Activated naive CD4-positive, alpha-beta T cell treated with Interleukin-2 at 50 U/mL for 16 hours (primary cell): ENCODE measurements at places on chromosomes 4 and X.

GRCh38 chr4:166318810-166319525 is 445.9 kb downstream of the TLL1 start:
- no peak for DNase-seq

DNA sequence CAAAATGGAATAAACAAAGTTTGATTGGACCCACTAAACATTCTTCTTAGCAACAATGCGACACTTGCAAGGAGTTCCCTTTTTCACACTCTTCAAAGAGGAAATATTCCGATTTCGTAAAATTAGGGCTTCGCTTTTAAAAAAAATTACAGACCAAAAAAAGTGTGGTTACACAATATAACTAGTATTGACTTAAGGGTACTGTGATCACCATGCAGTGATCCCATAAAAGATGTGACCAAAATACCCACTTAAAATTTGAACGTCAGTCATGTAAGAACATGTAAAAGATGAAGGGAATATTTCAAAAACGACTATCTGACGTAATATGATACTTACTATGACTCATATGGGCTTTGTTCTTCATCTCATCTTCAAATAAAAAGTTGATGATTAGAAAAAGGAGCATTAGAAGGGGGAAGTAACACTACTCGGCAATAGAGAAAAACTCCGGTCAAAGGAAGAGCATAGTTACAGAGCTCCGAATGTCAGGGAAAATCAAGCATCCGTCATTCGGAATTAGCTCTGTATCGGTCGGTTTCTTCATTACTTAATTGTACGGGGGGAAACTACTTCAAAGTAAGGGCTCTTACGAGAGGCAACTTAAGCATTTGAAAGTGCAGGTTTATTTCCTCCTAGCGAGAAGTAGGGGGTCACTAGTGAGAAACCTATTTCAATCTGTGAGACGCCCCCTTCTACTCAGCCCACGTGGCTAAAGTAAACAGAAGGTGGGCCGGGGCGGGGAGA is 1.3 kb upstream of the TET2 start:
- no peak for DNase-seq

DNA sequence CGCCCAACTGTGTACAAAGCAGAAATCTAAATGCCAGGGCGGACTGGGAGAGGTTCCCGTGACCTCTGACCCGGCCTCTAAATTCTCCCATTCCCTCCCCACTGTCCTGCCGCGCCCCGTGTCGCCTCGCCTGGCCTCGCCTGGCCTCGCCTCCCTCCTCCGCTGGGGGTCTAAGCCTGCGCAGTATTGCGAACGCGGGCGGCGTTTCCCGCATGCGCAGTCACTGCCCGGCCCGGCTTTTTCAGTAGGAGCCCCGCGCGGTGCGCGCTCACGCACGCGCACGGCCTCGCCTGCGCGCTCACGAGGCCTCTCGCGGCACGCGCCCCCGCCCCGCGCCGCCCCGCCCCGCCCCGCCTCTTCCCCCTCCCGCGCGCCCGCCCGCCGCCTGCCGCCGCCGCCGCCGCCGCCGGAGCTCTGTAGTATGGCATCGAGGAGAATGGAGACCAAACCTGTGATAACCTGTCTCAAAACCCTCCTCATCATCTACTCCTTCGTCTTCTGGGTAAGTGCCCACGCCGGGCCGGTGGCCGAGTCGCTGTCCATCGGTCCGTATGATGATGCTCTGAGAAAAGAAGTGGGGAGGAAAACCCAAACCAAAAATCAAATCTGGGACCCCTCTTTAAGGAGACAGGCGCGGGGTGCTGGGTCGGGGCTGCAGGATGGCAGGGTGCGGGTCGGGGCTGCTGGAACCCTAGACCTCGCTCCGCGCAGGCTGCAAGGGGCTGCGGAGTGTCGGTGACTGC is at the start of gene TSPAN7:
Gene TSPAN7 (plus strand): TSS at position 417 of the 743 bp plus-strand sequence. CDS start 5 bp downstream, at position 422.
- peak; percentile 78 for DNase-seq

GRCh38 chr4:81314196-81314896 is 99.3 kb upstream of the PRKG2 start:
- no peak for DNase-seq

DNA sequence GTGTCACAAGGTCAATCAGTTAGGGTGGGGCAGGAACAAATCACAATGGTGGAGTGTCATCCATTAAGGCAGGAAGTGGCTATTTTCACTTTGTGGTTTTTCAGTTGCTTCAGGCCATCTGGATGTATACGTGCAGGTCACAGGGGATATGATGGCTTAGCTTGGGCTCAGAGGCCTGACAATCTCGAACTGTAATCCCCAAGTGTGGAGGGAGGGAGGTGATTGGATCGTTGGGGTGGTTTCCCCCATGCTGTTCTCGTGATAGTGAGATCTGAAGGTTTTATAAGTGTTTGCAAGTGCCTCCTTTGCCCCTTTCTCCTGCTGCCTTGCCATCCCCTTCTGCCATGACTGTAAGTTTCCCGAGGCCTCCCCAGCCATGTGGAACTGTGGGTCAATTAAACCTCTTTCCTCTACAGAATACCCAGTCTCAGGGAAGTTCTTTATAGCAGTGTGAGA is 36.7 kb upstream of the STS start:
- DNase-seq, result no peak

- DNase-seq, result no peak
Measured at GRCh38 chr4:168499241-168499640, 2.4 kb downstream of the PALLD start.

- no peak for DNase-seq
Measured at GRCh38 chr4:145199051-145199716, 18.8 kb upstream of the OTUD4 start.

DNA sequence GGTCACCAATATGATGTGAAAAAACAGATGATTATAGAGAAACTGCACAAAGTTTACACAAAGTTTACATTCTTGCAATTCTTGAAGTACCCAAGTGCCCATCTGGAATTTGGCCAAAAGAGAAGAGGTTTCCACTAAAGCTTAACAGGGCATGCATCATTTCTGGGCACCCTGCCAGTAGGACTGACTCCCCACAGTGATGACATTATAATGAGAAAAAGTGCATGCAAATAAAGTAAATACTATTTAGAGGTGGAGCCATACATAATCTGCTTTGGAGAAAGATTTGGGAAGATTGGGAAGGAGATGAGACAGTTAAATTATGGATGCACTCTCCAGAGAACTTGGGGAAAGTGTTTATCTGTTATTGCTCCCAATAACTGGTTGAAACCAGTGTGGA is 93.7 kb upstream of the TRPC3 start:
- no peak for DNase-seq

GRCh38 chr4:188015025-188015940 is 19.7 kb downstream of the ZFP42 start:
- DNase-seq, result no peak

- no peak for DNase-seq
Measured at GRCh38 chr4:24763631-24764297, 31.6 kb upstream of the SOD3 start.

DNA sequence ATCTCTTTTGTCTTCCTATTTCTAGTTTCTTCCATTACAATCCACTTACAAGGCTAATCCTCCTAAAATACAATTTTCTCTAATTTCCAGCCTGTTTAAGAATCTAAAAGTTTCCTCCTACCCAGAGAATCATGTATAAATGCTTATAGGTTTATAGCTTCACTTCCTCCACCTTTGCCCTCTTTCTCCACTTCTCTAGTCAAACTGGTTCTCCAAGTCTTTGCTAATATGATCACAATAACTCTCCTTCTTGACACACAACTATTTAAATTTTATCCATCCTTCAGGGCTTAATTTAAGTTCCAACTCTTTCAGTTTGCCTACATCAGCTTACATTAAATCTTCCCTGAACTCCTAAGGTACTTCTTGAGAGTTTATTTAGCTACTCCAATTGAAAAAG is 69.2 kb downstream of the RPS6KA6 start:
- DNase-seq, result no peak

GRCh38 chrX:78517124-78517523 is 142.0 kb downstream of the RTL3 start:
- peak; percentile 60 for DNase-seq

- DNase-seq, result no peak
Measured at GRCh38 chr4:187726485-187726884, 269.1 kb upstream of the ZFP42 start.

GRCh38 chr4:147801820-147802219 is 69.9 kb downstream of the ARHGAP10 start:
- DNase-seq, result no peak

DNA sequence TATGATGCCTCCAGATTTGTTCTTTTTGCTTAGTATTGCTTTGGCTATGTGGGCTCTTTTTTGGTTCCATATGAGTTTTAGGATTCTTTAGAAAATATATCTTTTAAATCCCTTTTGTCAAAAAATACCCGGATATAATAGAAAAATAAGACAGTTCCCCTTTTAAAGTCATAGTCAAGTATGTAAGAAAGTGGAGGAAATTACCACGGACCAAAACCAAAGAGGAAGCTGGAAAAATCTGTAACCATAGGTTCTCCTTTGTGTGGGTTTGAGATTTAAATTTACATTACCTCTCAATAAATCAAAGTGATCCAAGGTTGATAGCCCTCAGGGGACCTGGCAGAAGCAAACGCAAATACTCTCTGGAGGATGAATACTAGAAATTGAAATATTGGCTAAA is 58.3 kb upstream of the PACRGL start:
- DNase-seq, result no peak

DNA sequence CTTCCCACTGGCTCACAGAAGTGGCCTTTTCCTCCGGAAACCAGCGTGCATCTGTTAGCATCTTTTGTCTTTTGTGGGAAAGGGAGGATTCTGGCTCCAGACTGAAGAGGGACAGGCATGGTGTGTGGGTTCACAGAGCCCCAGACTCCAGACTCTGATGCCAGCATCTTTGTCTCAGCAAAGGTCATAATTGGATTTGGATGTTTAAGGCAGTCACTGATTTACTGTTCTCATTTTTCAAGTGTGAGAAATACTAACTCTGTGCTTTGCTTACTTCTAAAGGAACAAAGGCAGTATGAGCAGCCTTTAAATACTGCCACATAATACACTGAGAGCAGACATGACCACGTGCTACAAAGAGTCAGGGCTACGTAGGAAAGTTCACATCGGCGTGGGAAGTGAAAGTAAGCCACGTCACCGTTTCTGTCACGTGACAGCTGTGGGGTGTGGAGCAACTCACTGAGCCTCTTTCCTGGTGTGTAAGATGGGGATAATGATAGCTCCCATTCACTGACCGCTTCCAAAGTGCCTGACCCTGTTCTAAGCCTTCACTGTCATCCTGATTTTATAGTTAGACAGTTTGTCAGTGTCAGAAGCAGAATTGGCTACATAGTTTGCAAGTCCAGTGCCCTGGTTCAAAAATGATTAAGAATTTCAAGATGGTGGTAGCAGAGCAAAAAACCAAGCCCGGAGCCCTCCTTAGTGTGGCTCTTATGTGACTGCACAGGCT is 24.8 kb upstream of the TMSB4X start:
- DNase-seq, result peak; percentile 89

DNA sequence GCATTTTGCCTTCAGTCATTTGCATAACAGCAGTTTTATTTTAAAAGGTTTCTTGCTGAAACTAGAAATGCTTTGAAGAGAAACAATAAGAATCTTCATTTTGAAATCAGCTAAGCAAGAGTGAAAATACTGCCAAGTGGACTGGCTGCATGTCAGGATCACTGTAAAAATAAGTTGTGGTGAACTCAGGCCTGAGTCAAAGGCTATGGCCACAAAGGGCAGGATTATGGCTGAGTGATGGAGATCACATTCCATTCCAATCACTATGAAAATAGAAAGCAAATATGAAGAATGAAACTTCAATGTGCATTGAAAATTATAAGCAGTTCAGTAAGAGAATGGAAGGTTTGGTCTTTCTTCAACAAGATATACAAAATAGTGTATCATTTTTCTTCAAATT is 224.5 kb downstream of the PCDH18 start:
- DNase-seq, result no peak

DNA sequence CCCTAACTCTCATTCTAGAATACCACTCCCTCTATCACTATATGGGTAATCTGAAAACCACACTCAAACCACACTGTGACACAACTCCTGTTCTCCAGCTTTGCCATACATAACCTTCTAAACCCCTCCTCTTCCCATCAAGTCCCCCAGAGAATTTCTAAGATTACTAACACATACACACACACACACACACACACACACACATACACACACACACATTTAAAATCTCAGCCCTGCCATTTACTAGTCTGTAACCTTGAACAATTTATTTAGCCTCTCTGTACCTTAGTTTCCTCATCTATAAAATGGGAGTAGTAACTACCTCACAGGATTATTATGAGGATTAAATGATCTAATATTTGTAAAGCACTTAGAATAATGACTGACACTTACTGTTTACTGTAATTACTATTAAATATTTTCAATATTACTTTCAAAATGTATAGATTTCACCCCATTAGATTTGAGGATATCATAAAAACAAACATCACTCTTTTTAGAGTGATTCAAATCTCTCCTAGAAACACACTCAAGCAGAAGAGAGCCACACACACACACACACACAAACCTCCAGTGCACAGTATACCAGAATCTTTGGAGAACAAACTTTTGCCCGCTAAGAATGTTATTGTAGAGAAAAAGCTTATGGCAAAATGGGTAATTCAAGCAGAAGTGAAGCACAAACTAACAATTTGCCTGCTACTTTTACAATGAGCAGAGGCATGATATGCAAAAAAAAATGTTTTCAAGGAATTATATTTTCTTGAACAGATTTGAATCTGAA is 3.8 kb downstream of the ANKRD50 start:
- DNase-seq, result no peak

GRCh38 chrX:48903290-48903689 is 5.6 kb downstream of the PQBP1 start:
- no peak for DNase-seq

- no peak for DNase-seq
Measured at GRCh38 chrX:10467793-10468192, 152.6 kb downstream of the MID1 start.

DNA sequence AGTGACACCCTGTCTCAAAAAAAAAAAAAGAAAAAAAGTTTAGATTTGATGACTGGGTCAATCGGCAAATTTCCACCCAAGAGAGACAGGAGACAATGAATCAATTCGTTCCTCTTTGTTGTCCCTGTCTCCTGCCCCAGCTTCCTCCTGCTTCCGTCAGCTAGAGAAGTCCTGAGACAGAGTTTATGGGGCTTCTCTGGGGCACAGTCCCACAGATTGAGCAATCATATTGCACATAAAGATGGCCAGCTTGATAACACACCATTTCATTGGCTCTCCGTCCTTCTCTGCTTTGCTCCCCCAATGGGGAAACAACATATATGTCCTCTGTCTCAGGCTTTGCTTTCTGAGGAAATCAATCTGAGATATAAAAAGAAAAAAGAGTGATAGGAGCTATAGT is 78.4 kb upstream of the FUNDC1 start:
- DNase-seq, result no peak

GRCh38 chr4:147396105-147396504 is 84.8 kb upstream of the EDNRA start:
- DNase-seq, result no peak

DNA sequence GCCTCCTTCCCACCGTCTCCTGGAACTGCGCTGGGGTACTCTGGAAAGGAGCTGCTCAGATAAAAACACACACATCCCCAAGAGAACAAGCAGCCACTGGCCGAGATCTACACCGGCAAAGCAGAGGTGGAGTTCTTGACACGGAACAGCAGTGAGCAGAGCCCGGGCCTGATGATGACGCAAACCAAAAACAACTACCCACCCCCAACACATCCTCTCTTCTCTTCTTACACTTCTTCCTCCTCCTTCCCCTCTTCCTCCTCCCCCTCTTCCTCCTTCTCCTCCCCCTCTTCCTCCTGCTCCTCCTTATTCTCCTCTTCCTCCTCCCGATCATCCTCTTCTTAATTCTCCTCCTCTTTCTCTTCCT is 4.6 kb downstream of the PNMA5 start:
- DNase-seq, result peak; percentile 3
